Neural crest cell (in vitro differentiated cells): ENCODE measurements at places on chromosomes 12 and 14.

DNA sequence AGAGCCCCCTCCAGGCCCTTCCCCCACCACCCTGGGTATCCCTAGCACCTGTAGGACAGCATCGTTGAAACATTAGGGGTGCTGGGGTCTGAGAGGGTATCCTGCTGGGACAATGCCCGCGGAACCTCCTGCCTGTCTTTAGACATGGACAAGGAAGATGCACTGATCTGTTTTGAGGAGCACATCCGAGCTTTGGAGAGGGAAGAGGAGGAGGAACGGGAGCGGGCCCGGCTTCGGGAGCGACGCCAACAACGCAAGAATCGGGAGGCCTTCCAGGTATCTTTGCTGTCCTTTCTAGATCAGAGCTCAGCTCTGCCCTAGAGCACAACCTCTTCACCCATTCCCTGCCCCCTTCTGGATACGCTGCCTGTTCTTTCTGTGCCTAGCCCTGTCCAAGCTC, 13.2 kb downstream of the PRPF40B start:
- H3K4me3 ChIP-seq, result peak overlapping the region; percentile 3
- H3K27ac ChIP-seq, result no peak overlapping the region
- no peaks in the 10 kb centered on the region for H3K36me3 ChIP-seq
- no peaks in the 10 kb centered on the region for H3K27me3 ChIP-seq
- H3K4me1 ChIP-seq, result peaks cover 37% of the 10 kb centered on the region

DNA sequence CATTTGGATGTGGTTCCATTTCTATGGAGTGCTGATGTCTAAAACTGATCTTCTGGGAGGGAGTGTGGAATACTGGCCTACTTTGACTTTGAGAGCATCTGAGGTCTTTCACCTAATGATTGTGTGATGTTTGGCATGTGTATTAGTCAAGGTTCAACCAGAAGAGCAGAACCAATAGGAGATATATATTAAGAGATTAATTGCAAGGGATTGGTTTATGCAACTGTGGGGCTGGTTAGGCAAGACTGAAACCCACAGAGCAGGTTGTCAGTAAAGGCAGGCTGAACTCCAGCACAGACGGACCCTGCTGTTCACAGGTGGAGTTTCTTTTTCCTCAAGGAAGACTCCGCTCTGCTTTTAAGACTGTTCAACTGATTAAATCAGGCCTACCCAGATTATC, 11.6 kb downstream of the BMAL2 start:
- H3K27me3 ChIP-seq, result no peaks in the 10 kb centered on the region
- no peak overlapping the region for H3K4me3 ChIP-seq
- H3K36me3 ChIP-seq, result no peaks in the 10 kb centered on the region
- no peak for DNase-seq
- no peak overlapping the region for H3K27ac ChIP-seq

DNA sequence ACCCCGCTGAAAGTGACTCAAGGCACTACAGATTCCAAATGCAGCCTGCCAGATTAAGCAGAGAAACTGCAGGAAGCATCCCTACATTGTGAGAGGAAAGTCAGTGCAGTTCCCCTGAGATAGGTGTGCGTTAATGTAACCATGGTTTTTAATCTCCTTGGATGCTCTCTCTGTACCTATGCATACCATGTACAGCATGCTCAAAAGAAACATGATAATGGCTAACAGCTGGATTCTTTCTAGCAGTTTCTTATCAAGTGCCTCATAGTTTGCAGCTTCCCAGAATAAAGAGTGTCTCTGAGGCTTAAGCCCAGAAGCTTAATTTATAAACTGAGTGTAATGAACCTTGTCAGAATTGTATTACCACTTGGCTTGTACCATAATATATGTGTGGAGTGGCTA, 17.1 kb upstream of the MDM1 start:
- DNase-seq, result no peak
- no peaks in the 10 kb centered on the region for H3K4me1 ChIP-seq
- H3K36me3 ChIP-seq, result no peaks in the 10 kb centered on the region
- peaks cover 21% of the 10 kb centered on the region for H3K27me3 ChIP-seq
- no peak overlapping the region for H3K27ac ChIP-seq

- no peak overlapping the region for H3K4me3 ChIP-seq
- DNase-seq, result no peak
- H3K36me3 ChIP-seq, result no peaks in the 10 kb centered on the region
- no peaks in the 10 kb centered on the region for H3K27me3 ChIP-seq
- H3K27ac ChIP-seq, result no peak overlapping the region
Observed at GRCh38 chr14:51211149-51211548, 28.9 kb upstream of the TMX1 start.

- no peak overlapping the region for H3K27ac ChIP-seq
- no peaks in the 10 kb centered on the region for H3K27me3 ChIP-seq
- peak; percentile 9 for DNase-seq
- H3K4me1 ChIP-seq, result peaks cover 5% of the 10 kb centered on the region
Observed at GRCh38 chr12:19198272-19198671, 68.7 kb downstream of the PLEKHA5 start.
